ENCODE measurements at places on chromosomes 4 and X.

DNA sequence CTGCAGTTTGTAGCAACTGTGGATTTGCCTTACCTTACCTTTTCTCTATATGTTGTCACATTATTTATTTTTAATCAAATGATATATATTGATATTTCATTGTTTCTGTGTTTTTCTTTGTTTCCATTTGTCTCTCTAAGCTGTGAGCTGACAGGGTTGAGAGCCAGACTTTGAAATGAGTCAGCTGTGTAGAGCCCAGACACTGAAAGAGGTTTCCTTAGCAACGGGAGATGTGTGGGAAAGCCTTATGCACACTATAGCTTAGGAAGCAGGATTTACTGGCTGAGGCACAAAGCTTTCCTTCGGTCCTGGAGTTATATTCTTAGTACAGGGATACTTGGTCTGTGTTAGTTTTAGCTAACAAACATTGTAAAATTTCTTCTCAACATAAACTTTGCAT, 192.2 kb downstream of the FGF13 start:
- no peak for DNase-seq

DNA sequence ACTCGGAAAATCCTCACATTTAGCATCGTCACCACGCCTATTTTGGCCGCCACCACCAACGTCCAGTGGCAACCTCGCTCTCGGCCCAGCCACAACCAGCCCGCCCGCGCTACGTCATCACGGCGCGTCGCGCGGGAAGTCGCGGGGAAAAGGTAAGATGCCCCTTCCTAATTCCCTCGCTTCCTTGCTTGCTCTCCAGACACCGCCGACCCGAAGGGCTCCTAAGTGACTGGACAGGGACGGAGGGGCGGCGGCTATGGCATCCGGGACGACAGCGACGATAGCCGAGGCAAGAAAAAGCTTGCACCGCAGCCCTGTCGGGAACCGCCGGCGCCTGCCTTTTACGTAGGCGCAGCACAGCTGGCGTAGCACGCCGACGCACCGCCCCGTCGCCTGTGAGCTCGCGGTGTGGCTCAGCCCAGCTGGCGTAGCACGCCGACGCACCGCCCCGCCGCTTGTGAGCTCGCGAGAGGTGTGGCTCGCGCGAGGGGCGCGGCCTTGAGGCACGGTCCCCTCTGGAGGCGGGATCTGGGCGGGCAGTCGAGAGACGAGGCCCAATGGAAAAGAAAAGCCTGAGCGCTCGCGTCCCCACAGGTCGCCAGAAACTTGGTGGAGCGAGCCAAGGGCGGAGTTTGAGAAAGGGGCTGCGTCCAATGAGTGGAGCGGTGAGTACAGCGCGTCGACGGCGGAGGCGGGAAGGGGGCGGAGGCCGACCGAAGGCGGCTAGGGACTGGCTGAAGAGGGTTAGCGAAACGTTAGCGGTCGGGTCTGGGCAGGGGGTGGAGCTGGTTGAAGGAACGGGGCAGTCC, at the start of gene HDAC6:
TSS of gene HDAC6 (plus strand) at position 788 of the 809 bp plus-strand sequence. CDS start 626 bp downstream, outside the sequence.
- DNase-seq: peak; percentile 86

GRCh38 chr4:16023776-16024408, 59.9 kb downstream of the PROM1 start:
- DNase-seq: no peak

- DNase-seq: no peak
These were observed 151.2 kb downstream of the COX18 start for GRCh38 chr4:72918362-72918761.

- no peak for DNase-seq
These were observed 30.9 kb downstream of the PDLIM3 start for GRCh38 chr4:185504098-185505047.

GRCh38 chr4:45423896-45424295, 697.5 kb upstream of the GNPDA2 start:
- no peak for DNase-seq

DNA sequence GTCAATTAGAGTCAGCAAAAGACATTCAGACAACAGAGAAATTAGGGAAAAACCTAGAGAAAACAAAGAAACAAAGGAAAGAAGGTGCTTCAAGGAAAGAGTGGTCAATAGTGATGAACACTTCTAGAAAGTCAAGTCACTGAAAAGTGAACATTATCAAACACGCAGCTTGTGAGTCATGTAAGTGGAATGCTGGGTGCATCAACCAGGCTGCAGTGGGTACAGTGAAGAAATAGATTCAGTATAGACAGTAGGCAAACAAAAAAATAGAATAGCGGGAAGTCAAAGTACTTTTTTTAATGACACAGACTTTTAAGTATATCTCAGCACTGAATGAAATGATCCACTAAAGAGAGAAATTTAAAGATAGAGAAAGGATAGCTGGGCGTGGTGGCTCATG, 245.8 kb downstream of the ARHGAP24 start:
- DNase-seq: no peak
